ENCODE measurements at places on chromosomes 12 and 14. TPM values are rescaled to one million over a fixed set of nuclear protein-coding genes. Genes with fewer than 3 reads are reported as not detected.

NEUROD4 gene
- total RNA-seq: not detected

SMCO2 gene
- total RNA-seq: not detected

IAPP gene
- not detected for total RNA-seq

CEBPE gene
- 2.7 TPM for total RNA-seq

NRDE2 gene
- total RNA-seq: 10.6 TPM

DNA sequence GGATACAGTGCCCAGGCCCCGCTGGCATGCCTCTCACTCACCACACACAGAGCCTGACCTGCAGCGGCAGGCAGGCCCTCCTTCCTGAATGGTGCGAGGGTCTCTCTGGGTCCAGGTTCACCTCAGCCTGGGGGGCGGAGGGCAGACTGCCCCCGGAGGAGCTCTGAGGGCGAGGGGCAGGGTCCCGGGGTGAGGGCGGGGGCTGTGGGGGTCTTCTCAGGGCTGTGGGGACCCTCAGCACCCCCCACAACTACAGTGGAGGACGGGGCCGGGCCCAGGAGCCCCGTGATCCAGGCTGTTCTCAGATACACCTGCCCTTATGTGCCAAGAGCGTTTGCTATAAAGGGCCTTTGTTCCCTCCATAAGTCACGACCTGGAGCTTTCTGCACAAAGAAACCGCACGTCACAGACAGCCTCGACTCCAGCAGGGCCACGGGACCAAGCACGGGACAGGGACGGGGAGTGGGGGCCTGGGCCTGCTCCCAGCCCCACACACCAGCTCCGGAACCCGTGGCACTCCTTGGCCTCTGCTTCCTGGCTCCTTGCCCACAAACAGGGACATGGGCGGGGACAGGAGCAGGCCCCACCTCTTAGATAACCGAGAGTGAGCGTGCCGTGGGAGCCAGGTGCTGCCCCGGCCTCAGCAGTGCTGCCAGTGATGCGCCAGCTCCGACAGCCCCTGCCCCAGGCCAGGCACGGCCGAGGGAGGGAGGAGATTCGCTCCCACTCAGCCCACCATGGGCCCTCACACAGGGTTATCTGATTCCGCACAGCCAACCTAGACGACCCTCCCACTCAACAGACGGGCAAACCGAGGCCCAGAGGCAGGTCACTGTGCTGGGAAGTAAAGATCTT is 101.9 kb downstream of the RFLNA start:
- no peak for DNase-seq

DNA sequence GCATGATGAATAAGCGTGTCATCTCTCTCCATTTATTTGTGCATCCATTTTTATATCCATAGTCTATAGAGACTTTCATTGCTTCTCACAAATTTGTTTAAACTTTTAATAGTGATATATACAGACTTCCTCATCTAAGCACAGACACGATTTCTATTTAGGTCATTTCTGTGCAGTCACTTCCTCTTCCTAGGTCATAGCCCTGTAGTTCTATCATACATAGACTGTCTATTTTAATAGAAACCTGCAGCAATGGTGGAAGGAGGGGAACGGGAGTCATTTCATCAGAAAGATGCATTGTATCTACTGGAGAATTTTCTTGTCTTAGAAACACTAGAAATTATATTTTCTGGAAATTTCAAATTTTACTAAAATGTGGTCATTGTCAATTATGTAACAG is 133.4 kb upstream of the FGD4 start:
- DNase-seq: no peak

- no peak for DNase-seq
These were observed 23.0 kb downstream of the SH2B3 start for GRCh38 chr12:111428728-111429175.

GRCh38 chr14:104697892-104698583 is 8.6 kb downstream of the INF2 start:
- DNase-seq: no peak

DNA sequence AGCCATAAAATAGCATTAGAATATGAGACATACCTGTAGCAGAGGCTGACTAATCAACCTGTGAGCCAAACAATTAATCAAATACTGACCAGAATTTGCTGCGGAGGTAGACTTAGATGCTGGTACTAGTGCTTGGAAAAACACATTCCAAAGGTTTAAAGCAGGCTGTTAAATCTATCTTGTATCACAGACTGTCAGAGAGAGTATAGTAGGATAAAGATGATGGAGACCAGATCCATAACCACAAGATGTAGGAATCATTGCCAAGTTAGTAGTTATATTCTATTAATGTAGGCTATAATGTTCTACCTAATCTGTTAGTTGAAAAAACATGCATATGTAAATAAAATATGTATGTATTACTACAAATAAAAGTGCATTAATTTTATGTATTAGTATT is 726.2 kb downstream of the SLC6A15 start:
- no peak for DNase-seq

DNA sequence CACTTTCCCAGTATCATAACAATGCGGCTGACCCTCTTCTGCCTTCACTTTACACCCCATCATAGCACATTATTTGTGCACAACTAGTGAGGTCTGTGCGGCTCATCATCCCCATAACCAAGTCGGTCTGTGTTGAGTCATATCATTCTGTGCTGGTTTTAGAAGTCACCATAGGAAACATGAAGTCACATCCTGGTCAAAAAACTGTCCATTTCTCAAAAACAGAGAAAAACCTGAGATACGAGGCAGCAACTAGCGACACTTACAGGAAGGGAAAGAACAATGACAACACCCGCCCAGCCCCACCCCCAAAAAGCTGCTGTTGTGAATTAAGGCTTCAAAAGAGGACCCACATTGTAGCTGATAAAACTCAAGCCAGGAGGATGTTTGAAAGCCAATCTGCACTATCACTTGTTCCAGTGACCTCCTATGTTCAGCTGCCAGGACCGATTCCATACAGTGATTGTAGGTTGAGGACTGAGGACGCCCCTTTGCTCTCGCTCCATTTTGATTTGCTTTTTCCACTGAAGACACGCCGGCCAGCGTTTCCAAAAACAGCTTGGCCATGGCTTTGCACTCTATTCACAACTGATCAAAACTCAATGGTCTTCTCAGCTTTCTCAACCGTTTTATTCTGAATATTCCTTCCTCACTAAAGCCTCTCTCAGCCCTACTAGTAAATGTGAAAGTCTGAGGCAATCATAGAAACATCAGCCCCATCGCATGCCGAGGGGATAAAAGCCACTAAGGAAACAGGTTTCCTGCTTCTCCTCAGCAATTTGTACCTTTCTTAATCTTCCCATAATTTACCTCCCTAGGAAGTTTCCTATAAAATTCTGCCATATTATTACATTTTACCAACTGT is 87.5 kb downstream of the DUSP16 start:
- no peak for DNase-seq

- no peak for DNase-seq
These were observed 23.7 kb downstream of the GSTZ1 start for GRCh38 chr14:77344377-77344996.

DNA sequence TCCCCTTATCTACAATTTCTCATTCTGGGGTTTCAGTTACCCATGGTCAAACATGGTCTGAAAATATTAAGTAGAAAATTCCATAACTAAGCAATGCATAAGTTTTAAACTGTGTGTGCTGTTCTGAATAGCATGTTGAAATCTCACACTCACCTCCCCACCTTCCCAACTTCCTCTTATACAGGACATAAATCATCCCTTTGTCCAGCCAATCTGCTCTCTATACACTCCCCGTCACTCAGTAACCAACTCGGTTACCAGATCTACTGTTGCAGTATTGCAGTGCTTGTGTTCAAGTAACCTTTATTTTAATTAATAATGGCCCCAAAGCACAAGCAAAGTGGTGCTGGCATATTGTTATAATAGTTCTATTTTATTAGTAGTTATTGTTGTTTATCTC is 420.5 kb downstream of the GXYLT1 start:
- no peak for DNase-seq

GRCh38 chr14:36646664-36647416 is 14.8 kb upstream of the PAX9 start:
- no peak for DNase-seq

DNA sequence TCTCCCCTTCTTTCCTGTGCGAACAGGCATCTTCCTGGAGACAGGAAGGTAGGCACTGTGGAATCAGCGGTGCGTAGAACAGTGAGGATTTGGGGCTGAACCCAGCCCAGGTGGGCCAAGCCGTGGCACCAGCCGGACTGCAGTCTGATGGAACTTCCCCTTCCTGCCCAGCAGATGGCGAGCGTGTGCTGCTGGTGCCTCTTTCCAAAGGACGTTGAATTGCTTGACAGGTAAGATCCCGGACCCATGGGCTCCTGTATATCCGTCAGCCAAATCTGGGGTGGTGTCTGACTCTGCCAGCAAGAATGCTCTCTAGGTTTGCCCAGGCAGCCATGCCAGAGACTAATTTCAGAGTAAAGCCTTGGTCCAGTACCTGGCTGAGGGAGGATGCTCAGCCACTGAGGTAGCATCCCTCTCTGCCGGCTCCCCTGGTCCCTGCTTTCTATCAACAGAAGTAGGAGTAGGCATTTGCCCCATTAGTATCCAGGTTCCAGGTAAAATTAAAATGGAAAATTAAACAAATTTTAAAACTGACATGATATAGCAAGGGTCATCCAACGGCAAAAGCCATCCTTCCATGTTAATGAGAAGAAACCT is 21.1 kb upstream of the KCNA5 start:
- no peak for DNase-seq

- no peak for DNase-seq
These were observed 91.7 kb upstream of the FUT8 start for GRCh38 chr14:65320661-65321308.

- no peak for DNase-seq
These were observed 28.2 kb upstream of the AMN1 start for GRCh38 chr12:31756977-31757420.

Data from omental fat pad (tissue), 4 donors.